ENCODE measurements at places on chromosomes 6 and 20.

DNA sequence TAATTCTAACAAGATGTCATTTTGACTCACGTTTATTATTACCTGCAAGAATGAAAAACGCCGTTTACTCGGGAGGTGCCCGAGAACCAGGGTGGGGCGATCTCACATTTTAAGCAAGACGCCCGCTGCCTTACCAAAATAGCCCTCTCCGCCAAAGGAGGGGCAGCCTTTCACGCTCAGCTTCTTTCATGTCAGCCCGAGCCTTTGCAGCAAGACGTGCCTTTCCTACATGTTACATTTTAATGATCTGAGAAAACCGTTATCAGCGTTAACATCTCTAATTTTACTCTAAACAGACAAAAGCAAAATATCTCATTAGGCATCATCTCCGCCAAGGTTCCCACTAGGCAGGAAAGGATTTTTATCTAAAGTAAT is 2.0 kb downstream of the BACH2 start:
- DNase-seq: no peak

- no peak for DNase-seq
These were observed 63.2 kb downstream of the PYGB start for GRCh38 chr20:25310921-25311728.

DNA sequence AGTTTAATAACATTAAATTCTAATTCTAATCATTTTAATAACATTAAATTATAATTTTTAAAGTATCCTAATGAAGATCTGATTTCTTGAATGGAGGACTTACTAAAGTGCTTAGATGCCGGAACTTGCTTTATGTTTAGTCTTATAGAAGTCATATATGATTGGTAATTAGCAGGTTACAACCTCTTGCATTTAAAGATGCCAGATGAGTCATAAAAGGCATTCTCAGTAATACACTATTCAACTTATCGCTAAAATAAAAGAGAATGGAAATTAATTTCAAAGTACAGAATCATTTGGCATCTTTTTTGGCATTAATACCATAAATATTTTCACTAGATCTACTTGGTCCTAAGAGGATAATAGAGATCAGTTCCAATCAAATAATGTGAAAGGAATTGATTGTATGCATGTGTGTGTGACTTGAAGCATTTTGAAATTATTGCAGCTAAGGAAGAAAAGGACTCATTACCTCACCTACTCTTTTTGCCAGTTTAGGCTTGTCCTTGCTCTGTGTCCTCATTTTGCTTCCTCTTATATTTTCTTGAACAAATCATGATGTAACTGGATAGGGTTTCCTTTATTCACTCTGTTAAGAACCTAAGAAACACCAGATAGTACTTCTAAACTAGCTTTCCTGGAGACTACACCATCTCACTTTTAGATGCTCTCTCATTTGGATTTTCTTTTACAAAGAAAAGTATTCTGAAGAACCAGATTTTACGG is 2.7 kb downstream of the COL21A1 start:
- DNase-seq: no peak

- no peak for DNase-seq
These were observed 198.7 kb downstream of the TFAP2C start for GRCh38 chr20:56827763-56828162.

DNA sequence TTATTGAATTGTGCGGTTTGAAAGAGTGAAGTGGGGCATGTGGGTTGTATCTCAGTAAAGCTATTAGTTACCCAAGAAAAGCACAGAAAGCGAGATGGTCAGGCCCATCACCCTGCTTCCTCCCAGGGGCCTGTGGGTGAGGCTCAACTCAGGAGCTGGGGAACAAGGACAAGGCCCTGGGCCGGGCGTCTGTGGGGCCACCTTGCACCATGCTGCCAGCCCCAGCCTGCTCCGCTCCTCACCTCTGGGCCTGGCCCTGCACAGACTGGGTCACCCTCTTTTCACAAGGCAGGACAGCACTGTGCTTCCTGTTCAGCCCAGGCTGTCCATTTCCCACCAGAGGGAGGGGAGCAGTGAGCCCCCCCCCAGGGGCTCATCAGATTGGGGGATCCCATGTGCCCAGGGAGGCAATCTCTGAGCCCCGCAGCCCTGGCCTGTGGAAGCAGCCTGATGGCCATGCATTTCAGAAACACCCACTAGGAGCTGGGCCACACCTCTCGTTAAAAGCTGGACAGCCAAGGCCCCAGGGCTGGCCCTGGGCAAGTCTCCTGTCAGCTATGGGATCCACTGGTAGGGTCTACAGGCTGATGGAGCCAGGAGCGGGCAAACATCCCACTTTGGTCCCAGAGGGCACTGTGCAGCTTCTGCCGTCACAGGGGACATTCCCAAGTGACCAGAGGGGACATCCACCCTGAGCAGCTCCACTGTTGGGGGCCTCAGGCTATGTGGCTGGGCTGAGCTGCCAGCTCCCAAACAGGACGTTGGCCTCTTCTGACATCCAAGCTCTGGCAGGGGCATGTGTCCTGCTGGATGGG is 55.9 kb downstream of the YTHDF1 start:
- no peak for DNase-seq

DNA sequence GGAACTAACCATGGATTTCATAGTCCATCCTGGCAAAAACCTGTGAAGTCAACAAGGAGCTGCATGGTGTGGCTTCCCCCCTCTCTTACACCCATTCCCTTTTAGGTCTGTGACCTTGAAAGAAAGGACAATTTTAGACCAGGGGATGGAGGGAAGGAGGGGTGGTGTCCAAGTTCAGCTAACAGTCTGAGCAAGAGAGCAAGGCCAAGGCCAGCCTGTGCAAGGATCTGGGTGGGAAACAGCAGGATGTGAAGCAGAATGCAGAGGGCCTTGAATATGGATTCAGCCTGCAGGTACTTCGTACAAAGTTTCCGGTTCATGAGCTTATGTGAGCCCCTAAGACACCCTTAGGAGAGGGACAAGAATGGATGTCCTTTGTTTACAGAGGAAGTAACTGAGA is 293.0 kb downstream of the KIF16B start:
- no peak for DNase-seq

GRCh38 chr6:147699637-147700036 is 191.1 kb downstream of the SAMD5 start:
- no peak for DNase-seq

DNA sequence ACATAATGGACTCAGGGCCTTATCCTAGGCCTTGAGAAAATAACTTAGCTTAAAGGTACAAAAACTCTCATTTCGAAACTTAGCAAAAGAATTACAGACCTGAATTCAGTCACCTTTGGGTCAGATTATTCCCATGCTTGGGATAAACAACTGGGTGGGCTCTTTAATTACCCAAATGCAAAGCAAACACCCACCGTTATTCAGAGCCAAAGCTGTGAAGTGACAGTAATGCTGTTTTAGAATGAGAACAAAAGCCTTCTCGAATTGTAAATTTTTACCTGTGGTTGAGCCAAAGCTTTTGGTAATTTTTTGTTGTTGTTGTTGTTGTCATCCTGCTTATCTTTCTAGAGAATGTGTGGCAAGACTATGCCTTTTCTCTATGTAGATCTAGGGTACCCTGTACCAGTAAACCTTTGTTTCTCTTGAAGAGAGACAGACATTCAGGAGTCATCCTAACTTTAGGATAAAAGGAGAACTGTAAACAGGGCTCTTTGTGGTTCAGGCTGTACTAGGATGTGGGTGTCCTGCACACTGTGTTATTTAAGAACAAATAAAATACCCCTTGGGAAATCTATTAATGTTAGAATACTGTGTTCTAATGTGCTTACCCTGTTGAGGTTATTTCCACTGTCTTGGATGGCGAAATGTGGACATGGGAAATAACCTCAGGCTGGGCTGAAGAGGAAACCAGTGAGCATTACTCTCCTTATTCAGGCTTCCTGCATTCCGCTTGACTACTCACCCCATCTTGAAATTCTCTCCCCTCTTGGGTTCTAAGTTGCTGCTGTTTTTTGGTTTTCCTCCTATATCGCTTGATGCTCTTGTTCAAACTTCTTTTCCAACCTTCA is 480.7 kb downstream of the CD83 start:
- DNase-seq: no peak

GRCh38 chr6:81984599-81984998 is 232.1 kb upstream of the TENT5A start:
- DNase-seq: no peak

- no peak for DNase-seq
These were observed 25.6 kb downstream of the MMP24 start for GRCh38 chr20:35252037-35252461.

DNA sequence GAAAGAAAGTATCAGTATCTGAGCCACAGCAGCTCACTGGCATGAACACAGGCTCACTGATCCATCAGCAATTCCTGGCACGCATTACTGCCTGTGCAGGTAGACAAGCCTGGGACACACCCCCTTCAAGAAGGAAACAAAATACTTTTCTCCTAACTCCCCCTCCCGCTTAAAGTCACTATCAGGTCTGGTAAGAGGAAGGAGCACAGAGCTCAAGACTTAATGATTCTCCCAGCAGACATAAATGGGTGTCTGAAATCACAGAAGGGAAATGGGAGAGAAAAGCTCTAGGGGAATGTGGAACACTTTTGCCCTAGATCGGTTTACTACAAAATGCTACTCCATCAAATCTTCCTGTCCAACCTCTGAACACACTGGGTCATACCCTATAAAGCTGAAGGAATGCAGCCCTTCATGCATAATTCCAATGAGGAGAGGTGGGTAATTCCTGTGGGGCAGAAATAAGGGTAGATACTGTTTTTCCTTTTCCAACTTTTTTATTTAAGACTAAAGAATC is at the start of gene ADGRF1:
Gene ADGRF1 (minus strand): TSS at position 58 of the 517 bp plus-strand sequence. CDS start 13,271 bp downstream, outside the sequence.
- DNase-seq: no peak

- DNase-seq: no peak
These were observed 68.4 kb downstream of the RREB1 start for GRCh38 chr6:7176208-7176607.

- DNase-seq: no peak
These were observed 110.2 kb downstream of the FOXC1 start for GRCh38 chr6:1719922-1720321.

DNA sequence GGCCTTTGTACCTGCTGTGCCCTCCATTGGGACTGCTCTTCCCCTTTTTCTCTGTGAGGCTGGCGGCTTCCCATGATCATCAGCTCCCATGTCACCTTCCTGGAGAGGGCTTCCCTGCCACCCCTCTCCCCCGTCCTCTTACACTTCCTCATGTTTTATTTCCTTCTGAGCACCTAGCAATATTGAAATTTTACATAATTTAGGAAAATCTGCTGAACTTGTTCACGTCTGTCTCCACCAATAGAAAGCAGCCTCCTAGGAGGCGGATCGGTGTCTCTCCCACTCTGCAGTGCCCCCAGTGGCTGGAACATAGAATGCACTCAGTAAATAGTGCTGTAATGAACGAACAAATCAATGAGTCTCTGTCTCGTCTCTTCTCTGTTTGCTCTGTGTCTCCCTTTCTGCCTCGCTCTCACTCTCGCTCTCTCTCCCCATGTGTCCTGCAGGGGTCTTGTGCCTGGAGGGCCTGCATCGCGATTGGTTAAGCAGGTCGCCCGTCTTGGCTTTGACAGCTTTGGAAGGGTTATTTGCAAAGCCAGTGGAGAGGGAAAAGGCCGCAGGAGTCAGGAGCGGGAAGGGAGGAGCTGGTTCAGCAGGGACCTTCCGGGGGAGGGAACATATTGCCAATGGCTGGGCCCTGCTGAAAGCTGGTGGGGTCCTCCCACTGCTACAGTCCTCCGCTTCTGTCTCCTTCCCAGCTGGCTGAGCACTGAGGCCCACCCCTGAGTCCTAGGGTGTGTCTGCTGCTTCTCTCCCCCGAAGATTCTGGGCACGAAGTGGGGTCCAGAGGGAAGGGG is 12.1 kb upstream of the OCSTAMP start:
- DNase-seq: peak; percentile 50

GRCh38 chr6:44078827-44079671 is 48.2 kb downstream of the MRPL14 start:
- DNase-seq: peak; percentile 38

GRCh38 chr6:122548820-122549219 is 61.4 kb upstream of the PKIB start:
- no peak for DNase-seq

GRCh38 chr6:4388675-4389074 is 253.3 kb upstream of the ECI2 start:
- DNase-seq: no peak

DNA sequence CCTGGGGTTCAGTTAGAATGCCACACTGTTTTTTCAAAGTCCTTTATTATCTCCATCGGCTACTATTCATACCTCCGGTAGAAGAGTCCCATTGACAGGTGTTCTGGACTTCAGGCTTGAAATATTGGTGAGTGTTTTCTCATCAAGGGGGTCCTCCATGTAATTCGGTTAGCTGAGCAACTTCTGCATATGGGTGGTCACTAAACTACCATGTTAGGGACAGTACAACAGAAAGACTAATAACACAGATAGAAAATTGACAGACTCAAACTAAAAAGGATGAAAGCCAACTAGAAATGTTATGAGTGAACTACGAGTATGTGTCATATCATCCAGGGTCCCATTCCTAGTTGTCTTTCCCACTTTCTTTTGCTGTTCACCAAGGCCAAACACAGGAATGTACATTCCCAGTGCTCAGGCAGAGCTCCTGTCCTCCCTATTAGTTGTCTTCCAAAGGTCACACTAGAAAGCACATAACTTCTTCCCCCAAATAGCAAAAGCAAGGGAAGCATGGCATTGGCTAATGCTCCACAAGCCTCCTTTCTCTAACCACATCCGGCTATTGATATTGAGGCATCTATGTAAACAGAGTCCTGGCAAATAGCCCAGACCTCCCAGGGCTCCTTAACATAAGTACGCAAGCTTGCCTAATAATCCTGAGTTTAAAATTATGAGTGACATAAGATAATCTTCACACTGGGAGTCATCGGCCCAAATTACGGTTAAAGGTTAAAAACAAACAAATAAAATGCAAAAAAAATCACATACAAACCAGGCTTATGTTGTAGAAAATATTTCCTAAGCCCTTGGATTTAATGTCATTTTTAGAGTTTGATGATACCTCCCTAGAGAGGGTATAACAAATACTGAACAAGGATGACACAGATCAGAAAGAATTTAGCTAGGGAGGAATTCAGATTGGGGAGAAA is 13.2 kb downstream of the CCN2 start:
- no peak for DNase-seq

DNA sequence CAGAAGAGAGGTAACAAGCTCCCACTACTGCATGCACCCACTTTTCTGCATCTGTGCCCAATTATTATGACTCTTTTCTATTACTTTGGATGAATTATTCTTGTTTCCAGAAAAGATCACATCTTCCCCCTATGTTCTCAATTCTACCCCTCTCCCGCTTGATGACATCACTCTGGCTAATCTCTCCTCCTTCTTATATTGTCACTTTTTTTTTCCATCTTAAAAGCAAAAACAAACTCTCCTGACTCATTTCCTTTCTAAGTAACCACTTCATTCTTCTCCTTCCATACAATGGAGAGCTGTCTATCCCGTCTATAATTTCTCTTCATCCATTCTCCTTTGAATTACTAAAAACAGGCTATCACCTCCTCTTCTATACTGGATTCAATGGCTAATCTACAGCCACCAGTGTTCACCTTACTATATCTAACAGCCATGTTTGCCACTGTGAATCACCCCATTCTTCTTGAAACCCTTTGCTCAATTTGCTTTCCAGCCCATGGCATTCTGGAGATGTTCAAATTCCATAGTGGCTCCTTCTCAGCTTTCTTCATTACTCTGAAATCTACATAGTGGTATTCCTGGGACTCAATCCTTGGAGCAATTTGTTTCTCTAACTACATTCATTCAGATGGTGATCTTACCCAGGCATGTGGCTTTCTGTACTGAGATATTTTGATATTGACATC is 378.4 kb downstream of the ARHGAP18 start:
- no peak for DNase-seq
